NCI-H69 (cell line): ENCODE measurements at places on chromosomes 13 and 19.

- DNase-seq: no peak
Observed at GRCh38 chr19:15015946-15016542, 33.2 kb upstream of the CASP14 start.

- DNase-seq: no peak
Observed at GRCh38 chr13:103731959-103732358, 665.7 kb upstream of the SLC10A2 start.

GRCh38 chr19:38547421-38547820, 70.3 kb downstream of the MAP4K1 start:
- DNase-seq: no peak

GRCh38 chr13:98505217-98505616, 71.7 kb downstream of the STK24 start:
- DNase-seq: peak; percentile 70

DNA sequence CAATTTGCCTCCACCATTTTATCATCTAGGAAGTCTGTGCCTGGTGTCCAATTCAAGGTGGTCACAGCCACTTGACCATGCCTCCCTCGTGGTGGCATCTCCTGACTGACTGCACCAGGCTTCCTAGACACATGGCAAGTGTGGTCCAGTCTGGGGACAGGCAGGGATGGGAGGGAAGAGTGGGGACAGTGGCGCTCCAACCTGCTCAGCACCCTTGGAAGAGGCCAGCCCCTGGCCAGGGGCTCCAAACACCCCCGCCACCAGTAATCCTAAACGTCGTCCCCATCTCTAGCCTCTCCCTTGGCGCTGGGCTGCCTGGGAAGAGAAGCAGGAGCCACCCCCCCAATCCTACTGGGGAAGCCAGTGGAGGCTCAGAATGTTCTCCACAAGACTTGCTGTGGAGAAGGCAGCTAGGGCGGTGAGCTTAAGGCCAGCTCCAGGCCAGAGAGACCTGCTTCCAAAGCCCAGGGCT, 2.7 kb downstream of the RPL36 start:
- no peak for DNase-seq

- no peak for DNase-seq
Observed at GRCh38 chr19:14440049-14440448, 6.9 kb downstream of the PKN1 start.

DNA sequence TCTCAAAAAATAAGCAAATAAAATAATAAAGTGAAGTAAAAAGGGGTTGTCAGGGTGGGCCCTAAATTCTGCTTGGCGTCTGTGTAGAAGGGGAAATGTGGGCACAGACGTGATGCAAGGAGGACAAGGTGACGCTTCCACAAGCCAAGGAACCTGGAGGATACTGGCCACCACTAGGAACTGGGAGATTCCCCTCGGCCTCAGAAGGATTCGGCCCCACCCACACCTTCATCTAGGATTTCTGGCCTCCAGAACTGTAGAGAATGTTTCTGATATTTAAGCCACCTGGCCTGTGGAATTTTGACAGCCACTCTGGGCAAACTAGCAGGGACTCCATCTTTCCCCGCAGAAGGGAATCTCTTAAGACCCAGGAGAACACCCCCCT, 1.1 kb downstream of the PLEKHJ1 start:
- DNase-seq: no peak

DNA sequence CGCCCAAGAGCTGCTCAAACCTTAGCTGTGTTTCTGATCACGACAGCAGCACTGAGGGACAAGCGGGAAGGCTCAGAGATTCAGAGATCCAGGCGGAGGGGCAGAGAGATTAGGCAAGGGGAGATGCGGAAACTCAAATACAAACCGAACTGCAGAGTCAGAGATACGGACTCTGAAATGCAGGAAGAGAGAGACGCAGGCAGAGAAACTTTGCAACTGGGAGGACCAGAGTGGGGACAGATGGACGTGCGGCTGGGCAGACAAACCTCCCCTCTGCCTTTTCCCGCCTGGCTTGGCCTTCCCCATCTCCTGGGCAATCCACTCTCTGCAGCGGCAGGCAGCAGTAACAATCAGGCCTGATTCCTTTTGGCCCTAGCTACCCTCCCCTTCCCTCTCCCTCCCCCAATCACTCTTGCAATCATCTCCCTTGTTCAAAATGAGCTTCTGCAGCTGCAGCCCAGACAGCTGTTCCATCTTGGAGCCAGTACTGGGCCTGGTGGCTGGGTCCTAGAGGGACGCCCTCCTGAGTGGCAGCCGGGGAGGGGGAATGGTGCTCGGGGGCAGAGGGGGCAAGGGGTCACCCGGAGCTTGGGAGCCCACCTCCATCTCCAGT, 29.7 kb downstream of the OLFM2 start:
- DNase-seq: no peak

- DNase-seq: no peak
Observed at GRCh38 chr13:31528758-31529157, 210.6 kb upstream of the RXFP2 start.

GRCh38 chr13:59490651-59491050, 673.1 kb downstream of the DIAPH3 start:
- peak; percentile 14 for DNase-seq

- DNase-seq: peak; percentile 40
Observed at GRCh38 chr19:55149078-55150003, at the start of gene TNNT1. TNNT1 (minus strand) TSS chr19:55149206; CDS start chr19:55147157, 2,049 bp downstream.

DNA sequence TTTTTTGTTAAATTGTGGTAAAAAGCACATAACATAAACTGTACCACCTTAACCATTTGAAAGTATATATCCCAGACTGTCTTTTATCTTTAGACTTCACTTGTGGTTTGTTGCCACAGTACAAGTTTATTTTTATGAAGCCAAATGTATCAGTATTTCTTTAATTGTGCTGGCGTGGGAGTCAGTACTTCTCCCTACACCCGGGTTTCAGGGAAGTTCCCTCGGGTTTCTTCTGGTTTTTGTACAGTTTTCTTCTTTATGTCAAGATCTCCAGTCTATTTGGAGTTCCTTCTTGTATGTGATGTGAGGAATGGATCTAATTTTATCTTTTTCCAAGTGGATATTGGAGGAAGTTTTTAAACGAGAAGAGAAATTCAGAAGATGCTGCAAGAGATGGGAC, 20.5 kb downstream of the CCDC8 start:
- no peak for DNase-seq

- peak; percentile 76 for DNase-seq
Observed at GRCh38 chr19:4566402-4567051, 7.0 kb upstream of the SEMA6B start.

DNA sequence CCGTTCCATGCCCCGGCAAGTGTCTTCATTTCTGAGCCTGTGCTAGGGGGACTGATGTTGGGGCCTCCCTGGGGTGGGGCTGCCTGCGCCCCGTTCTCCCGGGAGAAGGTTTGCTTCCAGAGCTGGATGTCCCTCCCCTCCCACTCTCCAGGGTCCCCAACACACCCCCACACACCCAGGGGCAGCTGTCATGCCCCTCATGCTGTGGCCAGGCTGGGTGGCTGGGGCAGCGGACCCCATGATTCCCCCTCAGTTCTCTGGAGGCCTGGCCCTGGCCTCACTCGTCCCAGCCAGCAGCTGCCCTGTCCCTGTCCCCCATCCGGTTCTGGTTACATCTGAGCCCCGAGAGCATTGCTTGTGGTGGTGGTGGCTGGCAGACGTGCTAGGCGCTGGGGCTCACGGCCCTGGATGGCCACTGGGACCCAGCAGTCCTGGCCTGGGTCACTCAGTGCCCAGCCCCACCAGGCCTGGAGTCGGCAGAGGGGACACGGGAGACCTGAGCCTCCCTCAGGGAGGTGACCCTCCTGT, 184.8 kb downstream of the KDM4B start:
- no peak for DNase-seq

- DNase-seq: no peak
Observed at GRCh38 chr19:1553415-1553814, 14.7 kb downstream of the MEX3D start.

GRCh38 chr19:49133621-49134454, 14.5 kb downstream of the PPFIA3 start:
- peak; percentile 62 for DNase-seq

DNA sequence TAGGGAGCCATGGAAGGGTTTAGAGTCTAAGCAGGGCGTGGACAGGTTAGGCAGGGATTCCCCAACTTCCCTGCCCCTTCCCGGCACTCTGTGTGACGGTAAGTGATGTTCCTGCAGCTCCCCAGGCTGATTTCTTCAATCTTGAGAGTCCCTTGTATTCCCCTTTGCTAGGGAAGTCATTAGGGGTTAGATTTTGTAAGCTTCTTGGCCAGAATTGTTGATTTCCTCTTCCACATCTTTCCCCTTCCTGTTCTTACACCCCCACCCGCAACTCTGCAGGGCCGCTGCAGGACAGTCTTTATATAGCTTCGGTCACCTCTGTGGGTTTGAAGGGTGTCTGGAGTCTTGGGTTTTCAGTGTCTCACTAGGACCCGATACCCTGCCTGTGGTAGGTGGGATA, 10.6 kb upstream of the ADGRE1 start:
- DNase-seq: no peak

DNA sequence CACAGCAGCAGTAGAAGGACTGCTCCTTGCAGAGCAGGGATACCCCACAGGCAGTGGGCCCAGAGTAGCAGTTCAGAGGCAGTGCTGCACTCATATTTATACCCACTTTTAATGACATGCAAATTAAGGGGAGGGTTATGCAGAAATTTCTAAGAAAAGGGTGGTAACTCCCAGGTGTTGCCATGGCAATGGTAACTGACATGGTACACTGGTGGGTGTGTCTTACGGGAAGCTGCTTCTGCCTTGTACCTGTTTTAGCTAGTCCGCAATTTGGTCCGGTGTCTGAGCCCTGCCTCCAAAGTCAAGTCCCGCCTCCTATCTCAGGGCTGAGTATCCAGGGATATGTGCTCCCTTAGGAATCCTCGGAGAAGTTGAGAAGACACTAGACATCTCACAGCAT, 79.2 kb upstream of the UQCRFS1 start:
- no peak for DNase-seq

GRCh38 chr13:90545070-90545840, 802.2 kb upstream of the MIR17HG start:
- peak; percentile 78 for DNase-seq

DNA sequence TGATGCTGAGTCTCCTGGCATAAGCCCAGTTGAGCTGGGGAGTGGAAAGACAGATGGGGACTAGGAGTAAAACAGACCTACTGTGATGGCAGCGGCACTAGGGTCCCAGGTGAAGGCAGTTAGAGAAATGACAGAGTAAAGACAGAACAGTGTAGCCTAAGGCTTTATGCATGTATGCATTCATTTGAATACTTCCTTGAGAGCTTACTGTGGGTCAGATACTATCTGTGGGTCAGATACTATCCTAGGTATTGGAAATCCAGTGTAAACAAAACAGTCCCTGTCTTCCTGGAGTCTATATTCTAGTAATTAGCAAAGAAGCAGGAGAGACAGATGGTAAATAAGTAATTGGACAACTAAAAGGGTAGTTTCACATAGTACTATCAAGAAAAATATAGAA, 73.7 kb upstream of the LRCH1 start:
- peak; percentile 27 for DNase-seq

- DNase-seq: peak; percentile 69
Observed at GRCh38 chr19:4567584-4568071, 8.1 kb upstream of the SEMA6B start.

DNA sequence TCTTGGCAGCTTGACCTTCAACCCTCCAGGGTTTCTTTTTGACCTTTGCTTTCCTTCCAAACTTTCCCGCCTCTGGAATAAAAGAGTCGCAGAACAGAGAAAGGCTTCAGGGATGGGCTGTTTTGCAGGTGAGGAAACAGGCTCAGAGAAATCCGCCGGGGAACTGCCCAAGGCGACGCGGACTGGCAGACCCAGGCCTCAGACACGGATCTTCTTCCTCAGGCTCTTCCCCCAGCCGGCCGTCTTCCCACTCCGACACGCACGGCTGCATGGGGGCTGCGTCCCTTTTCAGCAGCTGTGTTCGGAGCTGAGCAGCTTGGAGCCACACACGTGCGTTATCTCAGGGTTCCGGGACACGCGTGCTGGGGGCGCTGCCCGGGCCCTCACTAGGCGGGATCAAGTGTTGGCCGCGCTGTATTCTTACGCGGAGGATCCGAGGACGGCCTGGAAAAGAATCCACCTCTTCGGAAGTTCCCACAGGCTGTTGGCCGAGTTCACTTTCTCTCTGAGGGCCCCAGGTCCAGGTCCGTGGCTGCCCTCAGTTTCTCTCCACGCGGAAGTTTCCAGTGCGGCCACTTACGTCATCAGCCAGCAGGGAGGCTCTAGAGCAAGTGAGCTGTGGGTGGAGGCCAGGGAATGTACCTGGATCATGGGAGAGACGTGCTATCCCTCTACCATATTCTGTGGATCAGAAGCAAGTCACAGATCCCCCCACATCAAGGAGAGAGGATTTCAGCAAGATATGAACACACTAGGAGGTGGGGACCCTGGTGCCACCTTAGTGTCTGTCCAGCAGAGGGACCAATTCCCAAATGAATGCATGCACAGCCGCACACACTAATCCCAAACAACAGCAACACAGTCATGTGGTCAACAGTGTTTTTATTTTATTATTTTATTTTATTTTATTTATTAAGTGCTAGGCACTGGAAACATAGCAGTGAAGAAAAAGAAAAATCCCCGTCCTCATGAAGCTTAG, 100.4 kb downstream of the ING1 start:
- DNase-seq: no peak

GRCh38 chr13:81872581-81872980, 1531.7 kb upstream of the SPRY2 start:
- DNase-seq: peak; percentile 56

GRCh38 chr19:29216021-29216420, 3.1 kb upstream of the UQCRFS1 start:
- DNase-seq: no peak

GRCh38 chr19:47156861-47157430, 26.3 kb downstream of the SAE1 start:
- DNase-seq: no peak

DNA sequence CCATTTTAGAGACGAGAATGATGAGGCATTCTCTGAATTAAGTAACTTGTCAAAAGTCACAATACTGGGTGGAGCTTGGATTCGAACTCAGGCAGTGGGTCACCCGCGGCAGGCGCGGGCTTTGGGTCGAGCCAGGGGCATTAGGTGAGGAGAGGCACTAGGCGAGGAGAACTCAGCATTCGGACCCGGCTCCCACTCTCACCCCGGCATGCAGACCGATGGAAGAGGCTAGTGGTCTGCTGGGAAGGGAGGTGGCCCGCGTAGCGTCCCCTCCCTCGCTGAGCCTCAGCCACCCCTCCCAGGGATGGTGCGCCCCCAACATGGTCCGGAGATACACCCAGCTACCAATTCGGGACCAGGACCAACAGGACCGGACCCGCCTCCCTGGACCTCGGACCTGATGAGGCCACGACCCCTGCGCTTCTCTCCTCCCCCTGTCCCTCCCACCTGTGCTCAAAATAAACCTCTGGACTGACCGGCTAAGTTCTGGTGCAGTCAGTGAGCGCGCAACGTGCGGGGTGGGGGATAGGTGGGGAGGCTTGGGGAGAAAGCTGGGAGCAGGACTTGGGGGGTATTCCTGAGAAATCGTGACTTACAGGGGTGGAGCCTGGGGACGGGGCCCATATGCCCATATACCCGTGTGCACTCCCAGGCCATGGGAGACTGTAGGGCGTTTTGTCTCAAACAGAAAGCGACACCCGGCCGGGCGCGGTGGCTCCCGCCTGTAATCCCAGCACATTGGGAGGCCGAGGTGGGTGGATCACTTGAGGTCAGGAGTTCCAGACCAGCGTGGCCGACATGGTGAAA, 1.3 kb upstream of the SNAPC2 start:
- DNase-seq: no peak

GRCh38 chr19:49946415-49946814, 14.6 kb downstream of the SIGLEC11 start:
- no peak for DNase-seq
